ENCODE measurements at places on chromosomes 4 and X.

DNA sequence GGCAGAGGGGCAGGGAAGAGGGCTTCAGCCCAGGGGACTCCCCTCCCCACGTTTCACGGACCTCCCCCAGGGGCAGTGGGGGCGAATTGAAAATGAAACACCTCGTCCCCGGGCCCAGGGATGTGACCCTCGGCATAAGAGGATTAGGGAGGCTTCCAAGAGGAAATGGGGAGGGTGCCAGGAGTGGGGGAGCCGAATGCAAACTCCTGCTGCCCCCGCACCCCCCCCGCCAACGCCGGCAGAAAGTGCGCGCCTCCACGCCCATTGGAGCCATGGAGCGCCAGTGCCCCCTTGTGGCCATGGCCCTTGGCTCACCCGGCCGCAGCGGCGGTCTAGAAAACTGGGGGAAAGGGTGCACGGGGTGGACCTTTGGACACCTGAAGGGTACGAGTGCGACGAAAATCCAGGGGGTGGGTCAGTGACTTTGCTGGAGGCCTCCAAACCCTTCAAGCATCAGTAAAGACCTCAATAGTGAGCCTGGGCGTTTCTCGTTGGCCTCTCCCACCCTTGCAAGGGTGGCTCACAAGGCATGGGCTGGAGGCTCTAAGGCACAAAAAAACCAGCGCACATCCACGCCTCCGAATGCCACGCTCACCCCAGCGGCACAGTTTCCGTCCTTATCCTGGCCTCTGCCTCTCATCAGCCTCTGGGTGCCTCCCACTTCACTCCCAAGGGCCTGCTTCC lies 120.8 kb upstream of the PJA1 start:
- DNase-seq = peak; percentile 47

- DNase-seq = peak; percentile 21
Observed at GRCh38 chrX:150574559-150575418, 6.4 kb downstream of the MTM1 start.

DNA sequence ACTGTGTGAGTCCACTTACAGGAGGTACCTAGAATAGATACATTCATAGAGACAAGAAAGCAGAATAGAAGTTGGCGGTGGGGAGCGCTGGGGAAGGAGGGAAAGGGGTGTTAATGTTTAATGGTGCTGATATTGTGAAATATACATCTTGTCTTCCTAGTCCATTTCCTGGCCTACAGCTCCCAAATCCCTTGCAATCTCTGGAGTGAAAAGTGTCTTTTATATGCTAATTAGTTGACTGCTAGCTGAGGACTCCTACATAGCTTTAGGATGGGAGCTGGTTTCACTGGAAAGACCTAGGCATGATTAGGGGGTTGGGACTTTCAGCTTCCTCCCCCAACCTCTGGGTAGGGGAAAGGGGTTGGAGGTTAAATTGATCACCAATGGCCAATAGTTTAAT lies 36.0 kb downstream of the FUNDC1 start:
- DNase-seq = no peak

DNA sequence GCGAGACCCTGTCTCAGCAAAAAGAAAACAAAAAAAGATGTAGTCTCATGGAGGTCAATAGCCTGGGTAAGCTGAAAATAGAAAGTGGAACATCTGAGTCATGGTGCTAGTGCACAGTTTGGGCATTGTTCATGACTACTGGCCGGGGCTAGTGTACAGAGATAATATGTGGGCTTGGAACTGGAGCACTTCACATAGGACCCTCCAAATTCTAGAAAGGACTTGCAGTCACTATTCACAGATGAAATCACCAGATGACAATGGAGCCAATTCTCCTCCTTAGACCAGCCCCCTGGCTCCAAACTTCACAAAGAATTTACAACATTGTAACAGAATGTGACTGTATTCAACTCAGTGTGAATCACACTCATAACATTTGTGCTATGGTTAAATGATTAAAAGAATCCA lies 367.8 kb upstream of the SLC7A11 start:
- DNase-seq = no peak

GRCh38 chr4:94827481-94828110 lies 69.8 kb downstream of the BMPR1B start:
- no peak for DNase-seq

- no peak for DNase-seq
Observed at GRCh38 chr4:87908336-87908735, 67.2 kb upstream of the SPP1 start.

GRCh38 chr4:121191361-121191760 lies 27.2 kb upstream of the TNIP3 start:
- DNase-seq = no peak

GRCh38 chrX:20743046-20743445 lies 476.3 kb upstream of the RPS6KA3 start:
- no peak for DNase-seq

GRCh38 chr4:73053076-73053475 lies 16.4 kb downstream of the COX18 start:
- no peak for DNase-seq

DNA sequence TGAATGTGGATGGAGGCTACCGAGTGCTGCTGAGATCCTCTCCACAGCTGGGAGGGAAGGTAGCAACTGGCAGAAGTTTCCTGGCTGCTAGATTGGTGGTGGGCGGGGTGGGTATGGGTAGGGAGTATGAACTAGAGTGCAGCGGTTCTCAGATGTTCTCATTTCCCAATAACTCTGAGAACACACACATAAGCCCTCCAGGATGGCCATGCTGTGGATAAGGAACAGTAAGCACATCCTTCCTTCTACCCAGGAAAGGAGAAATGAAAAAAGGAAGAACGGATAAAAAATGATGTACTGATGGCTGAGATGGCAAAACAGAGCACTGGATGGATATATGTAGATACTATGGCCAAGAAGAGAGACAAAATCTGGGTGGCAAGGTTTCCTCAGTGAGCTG lies 116.0 kb downstream of the ZNF827 start:
- no peak for DNase-seq

GRCh38 chr4:1790005-1790404 lies 3.1 kb upstream of the FGFR3 start:
- no peak for DNase-seq

DNA sequence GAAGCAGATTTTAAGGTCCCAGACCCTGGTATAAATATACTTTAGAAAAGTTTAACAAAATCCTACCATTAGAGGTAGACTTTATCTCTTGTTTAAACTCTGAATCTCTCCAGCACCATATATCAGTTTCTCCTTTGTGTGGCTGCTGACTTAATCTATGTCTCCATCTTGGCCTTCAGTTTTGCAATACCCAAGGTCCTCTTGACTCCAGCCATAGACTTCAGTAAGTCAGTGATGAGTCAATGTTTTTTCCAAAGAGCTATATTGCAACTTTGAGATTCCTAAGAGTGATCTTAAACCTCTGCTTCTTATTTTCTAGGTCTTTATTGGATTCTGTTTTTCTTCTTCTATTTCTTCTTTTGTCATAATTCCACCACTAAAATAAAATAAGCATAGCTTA lies 50.8 kb upstream of the ADGRL3 start:
- DNase-seq = no peak

DNA sequence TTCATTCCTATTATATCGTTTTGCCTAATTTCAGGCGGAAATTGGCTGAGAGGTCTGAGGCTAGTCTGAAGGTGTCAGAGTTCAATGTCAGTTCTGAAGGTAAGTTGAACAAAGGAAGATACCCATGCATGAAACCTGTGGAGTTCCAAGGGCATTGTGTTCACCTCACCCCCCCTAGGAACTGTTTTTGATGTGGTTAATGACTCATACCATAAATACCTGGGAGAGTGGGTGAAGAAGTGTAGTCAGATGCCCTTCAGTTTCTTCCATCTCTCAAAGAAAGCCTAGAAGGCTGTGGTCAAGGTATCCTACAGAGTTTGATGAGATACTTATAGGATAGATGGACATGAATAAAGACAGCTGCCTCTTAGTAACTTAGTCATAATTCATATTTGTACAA lies 2.7 kb downstream of the UTP14A start:
- no peak for DNase-seq

GRCh38 chr4:42487230-42487629 lies 89.9 kb downstream of the SHISA3 start:
- no peak for DNase-seq

DNA sequence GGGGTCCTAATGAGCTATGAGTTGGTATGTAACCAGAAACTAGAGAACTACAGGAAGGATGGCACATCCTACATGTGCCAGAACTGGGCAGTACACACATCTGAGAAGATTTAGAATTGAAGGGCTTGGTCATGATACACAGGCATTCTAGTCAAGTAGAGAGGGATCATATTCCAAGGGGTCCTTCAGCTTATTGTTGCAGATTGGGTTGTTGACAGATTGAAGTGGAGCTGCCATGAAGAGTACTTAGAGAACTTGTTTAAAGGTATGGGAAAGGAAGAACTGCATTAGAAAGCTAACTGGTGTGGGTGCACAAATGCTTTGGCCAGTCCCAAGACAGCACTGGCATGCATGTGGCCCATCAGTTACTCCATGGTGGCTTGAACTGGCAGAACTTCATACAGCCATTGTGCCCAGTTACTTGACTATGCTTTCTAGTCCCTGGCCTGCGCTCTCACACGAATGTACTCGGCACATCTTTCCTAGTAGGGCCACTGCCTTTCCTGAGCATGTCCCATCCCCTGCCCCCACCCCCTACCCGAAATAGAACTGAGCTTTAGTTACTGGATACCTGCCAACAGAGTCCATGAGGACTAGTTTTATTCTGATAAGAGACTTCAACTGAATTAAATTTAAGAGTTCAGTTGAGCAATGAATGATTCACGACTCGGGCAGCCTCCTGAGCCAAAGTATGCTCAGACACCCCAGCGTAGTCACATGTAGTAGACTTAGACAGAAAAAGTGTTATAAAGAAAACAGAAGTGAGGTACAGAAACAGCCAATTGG lies 64.0 kb downstream of the CCNG2 start:
- no peak for DNase-seq

- no peak for DNase-seq
Observed at GRCh38 chr4:86755388-86755787, 93.8 kb downstream of the SLC10A6 start.

GRCh38 chrX:30905321-30905720 lies 16.3 kb upstream of the TAB3 start:
- no peak for DNase-seq

DNA sequence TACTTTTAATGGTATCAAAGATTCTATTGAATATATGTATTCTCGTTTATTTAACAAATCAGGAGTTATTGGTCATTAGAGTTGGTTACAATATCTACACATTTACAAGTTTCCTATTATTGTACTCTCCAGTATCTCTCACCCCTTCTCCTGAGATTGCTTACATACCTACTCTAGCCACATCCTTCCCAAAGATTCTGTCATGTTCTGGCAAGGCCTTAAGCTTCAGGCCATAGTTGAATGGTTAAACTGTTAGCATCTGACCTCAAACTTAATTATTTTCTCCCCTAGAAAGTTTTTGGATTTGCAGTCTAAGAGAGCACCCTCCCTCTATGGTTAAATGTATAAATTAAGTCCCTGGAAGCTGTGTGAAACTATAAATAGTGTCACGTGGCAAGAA lies 784.2 kb downstream of the GLUD2 start:
- DNase-seq = no peak

DNA sequence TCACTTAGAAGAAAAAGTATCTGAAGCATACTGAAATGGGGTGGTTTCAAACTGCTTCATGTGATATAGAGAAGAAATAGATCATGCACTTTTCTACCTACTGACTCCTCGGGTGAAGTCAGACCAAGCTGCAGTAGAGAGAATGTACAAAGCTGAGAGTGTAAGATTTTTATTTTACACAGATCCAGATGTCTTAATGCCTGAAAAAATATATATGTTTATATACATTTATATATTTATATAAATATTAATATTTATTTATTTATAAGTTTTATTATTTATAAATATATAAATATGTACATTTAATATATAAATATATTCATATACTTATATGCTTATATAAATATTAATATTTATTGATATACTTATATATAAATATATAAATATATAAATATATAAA lies 171.9 kb upstream of the SPOCK3 start:
- DNase-seq = no peak

- no peak for DNase-seq
Observed at GRCh38 chr4:108794136-108794535, 31.3 kb upstream of the ETNPPL start.

GRCh38 chr4:71382125-71382899 lies 43.5 kb downstream of the SLC4A4 start:
- DNase-seq = no peak

DNA sequence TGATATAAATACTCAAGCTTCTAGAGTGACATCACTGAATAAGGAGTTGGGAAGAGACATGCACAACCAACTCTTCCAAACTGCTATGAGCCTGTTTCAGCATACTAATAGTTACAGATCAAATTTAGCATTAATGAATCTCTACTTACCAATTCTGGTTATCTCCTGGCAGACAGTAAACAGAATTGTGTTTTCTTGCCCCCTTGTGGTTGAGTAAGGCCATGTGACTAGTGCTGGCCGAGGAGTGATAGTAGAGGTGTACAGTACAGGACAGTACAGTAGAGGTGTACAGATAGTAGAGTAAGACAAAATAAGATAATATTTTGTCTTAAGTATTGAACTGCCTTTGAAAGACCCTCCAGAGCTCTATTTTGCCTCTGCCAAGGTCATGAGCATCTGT lies 681.4 kb downstream of the GABRG1 start:
- no peak for DNase-seq

GRCh38 chr4:105598052-105598451 lies 45.6 kb downstream of the ARHGEF38 start:
- DNase-seq = no peak

DNA sequence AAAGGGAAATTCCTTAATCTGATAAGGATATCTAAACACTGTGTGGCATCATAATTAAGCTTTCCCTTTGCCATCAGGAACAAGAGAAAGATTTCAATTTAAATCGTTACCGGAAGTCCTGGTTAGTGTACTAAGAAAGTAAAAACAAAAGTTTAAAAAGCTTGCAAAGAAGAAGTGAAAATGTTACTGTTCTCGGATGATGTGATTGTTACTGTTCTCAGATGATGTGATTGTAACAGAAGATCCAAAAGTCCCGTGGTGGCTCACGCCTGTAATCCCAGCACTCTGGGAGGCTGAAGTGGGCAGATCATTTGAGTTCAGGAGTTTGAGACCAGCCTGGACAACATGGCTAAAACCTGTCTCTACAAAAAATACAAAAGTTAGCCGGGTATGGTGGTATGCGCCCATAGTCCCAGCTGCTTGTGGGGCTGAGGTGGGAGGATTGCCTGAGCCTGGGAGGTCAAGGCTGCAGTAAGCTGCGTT lies 62.5 kb downstream of the RGS12 start:
- DNase-seq = no peak

DNA sequence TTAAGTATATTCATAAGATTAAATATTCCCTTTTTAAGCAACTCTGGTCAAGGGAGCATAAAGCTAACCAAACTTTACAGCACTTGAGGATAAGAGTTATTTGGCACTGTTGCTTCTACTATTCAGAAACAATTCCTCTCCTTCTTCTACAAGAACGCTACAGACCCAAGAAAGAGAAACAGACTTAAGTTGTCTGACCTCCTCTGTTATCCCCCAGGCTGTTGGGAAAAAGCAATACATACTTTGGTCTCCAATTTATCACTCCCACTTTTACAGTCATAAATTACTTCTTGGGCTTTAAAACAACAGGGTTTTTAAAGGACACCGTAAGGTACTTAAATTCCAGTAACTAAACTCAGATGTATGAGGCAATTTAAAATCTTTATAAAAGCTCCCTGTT lies 147.4 kb downstream of the COL25A1 start:
- no peak for DNase-seq

Measured in activated naive CD4-positive, alpha-beta T cell treated with Interleukin-2 at 50 U/mL for 16 hours (primary cell).